ENCODE measurements at places on chromosomes 5 and 9.

- DNase-seq, result no peak
Observed at GRCh38 chr9:93072383-93072795, 13.9 kb downstream of the SUSD3 start.

DNA sequence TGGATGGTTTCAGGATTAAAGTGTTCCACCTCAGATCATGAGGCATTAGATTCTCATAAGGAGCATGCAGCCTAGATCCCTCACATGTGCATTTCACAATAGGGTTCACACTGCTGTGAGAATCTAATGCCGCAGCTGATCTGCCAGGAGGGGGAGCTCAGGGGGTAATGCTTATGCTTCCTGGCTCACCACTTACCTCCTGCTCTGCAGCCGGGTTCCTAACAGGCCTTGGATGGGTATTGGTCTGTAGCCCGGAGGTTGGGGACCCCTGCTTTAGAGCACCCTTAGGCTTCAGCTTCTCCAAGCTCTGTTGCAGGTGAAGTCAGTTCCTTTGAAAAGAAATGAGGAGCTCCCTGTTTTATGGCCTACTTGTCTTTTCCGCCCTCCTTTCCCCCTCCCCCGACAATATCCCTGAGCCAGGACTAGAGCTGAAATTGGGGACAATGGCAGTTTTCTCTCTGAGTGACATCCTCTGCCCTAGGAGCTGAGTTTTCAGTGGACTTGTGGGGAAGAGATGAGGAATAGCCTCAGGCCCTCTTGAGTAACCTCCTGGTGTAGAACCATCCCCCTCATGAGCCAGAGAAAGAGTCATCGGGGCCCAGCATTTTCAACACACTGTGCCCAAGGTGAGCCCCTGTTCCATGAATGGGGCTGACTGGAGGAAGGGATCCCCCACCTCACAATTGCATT, 16.2 kb upstream of the MAT2B start:
- DNase-seq, result no peak

GRCh38 chr5:104456122-104456521, 893.5 kb upstream of the NUDT12 start:
- DNase-seq, result no peak

DNA sequence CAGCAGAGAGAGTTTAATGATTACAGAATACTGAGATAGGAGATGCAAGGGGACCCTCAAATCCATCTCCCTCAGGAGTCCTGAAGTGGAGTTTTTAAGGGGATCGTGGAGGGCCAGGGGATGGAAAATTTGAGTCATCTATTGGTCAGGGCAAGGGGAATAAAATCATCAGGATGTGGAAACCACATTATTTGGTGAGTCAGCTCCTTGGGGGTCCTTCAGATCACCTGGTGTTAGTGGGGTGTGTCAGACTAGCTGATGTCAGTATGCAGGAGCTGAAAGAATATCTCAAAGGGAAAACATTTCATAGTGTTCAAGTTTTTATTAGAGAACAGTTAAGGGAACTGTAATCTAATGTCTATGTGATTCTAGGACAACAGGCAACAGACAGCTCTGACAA, 183.0 kb upstream of the FTMT start:
- no peak for DNase-seq

DNA sequence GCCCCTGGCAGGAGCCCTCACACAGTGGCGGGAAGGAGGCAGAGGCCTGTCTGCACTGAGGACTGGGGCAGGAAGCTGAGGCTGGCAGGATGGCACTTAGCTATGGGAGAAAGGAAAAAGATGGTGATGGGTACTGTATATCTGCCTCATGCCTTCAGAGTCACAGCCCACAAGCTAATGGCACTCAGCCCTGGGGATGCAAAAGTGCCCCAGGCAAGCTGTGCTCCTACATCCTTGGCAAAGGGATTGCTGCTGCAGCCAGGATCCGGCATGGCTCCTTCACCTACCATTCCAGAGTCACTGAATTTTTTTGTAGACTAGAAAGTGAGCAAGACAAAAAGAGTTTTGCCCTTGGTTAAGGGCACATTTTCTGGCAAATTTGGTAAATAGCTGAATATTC, 8.7 kb downstream of the ACSL6 start:
- no peak for DNase-seq

DNA sequence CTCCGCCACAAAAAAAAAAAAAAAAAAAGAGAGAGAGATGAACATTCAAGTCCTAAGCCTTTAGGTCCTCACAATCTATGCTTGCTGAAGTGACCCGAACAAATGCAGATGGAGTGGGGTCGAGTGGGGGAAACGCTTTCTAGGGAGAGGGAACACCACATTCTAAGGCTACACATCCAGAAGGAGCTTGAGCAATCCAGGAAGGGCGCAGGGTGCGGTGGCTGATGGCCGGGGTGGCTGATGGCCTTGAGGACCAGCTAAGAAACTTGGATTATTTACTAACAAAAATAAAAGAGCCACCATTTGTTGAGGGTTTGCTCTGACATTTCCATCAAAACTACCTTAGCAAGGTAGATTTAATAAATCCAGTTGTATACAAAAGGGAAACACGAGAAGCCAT, 764 bp upstream of the BNIP1 start:
- no peak for DNase-seq

- DNase-seq, result no peak
Observed at GRCh38 chr9:69176471-69177171, 2.5 kb downstream of the TJP2 start.

DNA sequence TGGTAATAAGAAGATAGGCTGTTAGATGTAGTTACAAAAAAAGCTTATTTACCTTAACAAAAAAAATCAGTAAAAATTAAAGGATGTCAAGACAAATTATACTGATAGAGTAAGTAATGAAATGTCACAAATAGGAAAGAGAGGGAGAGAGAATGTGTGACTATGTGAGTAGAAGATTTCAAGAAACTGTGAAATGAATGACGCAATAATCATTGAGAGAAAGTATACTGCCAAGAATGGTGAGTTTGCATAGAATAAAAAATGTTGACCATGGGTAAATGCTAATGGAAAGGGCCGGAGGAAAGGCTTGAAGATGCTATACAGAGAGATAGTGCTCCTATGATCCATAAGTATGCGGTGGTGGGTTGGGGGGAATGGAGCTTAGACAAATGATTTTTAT, 100.7 kb downstream of the PTPRD start:
- no peak for DNase-seq

GRCh38 chr5:175354964-175355363, 89.0 kb downstream of the DRD1 start:
- no peak for DNase-seq

DNA sequence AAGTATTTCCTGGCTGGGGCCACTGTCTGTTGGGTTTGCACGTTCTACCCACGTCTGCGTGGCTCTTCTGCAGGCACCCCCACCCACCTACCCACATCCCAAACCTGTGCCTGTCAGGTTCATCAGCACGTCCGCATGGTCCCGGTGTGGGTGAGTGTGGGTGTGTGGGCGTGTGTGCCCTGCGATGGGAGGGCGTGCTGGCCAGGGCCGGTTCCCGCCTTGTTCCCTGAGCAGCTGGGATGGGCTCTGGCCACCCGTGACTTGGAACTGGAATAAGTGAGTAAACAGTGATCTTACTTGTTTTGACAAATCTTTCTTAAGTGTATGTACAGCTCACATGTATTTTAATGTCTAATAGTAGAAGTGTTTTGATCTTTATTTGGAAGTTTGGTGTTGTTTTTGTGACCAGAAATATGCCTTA, 20.4 kb downstream of the ERGIC1 start:
- no peak for DNase-seq

- DNase-seq, result no peak
Observed at GRCh38 chr9:107669422-107669821, 179.9 kb upstream of the KLF4 start.

DNA sequence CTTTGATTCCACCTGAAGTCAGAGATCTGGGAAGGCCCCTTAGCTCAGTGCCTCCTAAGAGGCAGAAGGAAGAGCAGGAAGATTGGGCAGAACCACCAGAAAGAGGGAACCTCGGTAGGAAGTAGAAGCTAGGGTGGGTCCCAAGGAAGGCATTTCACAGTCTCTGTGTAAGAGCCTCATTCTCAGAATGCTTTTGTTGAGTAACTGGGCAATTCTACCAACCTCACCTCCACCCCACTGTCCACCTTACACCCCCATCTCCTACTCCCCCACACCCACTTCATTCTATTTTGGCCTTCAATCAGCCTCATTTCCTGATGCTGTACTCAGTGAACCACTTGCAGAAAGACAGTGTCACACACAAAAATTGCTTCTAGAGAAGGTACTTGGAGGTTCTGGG, 3.5 kb downstream of the HBEGF start:
- no peak for DNase-seq

- DNase-seq, result no peak
Observed at GRCh38 chr5:98929710-98930298, 997 bp upstream of the CHD1 start.
